Fibroblast of lung (primary cell): ENCODE measurements at places on chromosomes 16 and 17.

DNA sequence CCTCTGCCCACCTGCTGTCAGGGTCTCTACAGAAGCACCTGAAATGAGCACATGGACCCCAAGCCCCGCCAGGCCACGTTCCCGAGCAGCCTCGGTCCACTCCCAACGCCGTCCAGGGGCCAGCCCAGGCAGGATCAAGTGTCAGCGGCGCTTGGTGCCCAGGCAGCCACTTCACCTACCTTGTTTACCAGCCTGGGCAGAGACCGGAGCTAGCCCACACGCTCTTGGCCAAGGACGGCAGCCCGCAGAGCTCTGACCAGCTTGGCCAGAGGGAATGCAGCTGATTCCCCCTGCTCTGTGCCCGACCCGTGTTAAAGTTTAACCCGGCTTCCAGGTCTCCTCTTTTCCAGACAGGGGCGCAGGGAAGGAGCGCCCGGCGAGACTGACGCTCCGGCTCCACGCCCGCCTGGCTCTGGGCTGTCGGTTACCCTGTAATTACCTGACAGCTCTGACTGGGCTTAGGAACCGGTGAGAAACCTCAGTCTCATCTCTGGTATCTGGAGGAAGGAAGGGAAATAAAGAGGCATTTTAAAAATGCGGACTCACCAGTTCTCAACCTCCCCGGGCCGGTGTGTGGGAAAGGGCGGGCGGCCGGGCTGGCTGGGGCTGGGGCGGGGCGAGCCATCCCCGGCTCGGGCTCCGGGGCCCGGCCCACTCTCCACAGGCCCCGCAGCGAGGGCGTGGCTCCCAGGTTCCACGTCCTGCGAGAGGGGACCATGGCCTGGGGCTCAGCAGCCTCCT is 4.6 kb downstream of the KIFC3 start:
- DNase-seq = no peak
- H3K4me3 ChIP-seq = no peak overlapping the region
- peaks cover 19% of the 10 kb centered on the region for H3K36me3 ChIP-seq
- H3K27me3 ChIP-seq = no peaks in the 10 kb centered on the region

- H3K4me3 ChIP-seq = peak overlapping the region; percentile 96
- peaks cover 8% of the 10 kb centered on the region for H3K4me1 ChIP-seq
- H3K36me3 ChIP-seq = peaks cover 5% of the 10 kb centered on the region
- H3K27ac ChIP-seq = peak overlapping the region; percentile 87
- peak; percentile 49 for DNase-seq
Observed at GRCh38 chr17:44014133-44014436, 678 bp downstream of the TMEM101 start.

GRCh38 chr17:47719411-47720152 is 13.5 kb upstream of the TBX21 start:
- H3K36me3 ChIP-seq = no peaks in the 10 kb centered on the region
- H3K4me1 ChIP-seq = peaks cover 23% of the 10 kb centered on the region
- H3K27ac ChIP-seq = no peak overlapping the region
- H3K4me3 ChIP-seq = no peak overlapping the region

DNA sequence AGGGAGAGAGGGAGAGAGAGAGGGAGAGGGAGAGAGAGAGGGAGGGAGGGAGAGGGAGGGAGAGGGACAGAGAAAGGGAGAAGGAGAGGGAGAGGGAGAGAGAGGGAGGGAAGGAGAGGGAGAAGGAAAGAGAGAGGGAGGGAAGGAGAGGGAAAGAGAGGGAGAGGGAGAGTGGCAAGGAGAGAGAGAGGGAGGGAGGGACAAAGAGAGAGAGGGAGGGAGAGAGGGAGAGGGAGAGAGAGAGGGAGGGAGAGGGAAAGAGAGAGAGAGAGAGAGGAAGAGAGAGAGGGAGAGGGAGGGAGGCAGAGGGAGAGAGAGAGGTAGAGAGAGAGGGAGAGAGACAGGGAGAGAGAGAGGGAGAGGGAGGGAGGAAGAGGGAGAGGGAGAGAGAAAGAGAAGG is 73.5 kb downstream of the AXIN2 start:
- H3K27ac ChIP-seq = no peak overlapping the region
- H3K4me1 ChIP-seq = no peaks in the 10 kb centered on the region
- DNase-seq = no peak
- H3K27me3 ChIP-seq = no peaks in the 10 kb centered on the region
- no peaks in the 10 kb centered on the region for H3K36me3 ChIP-seq

DNA sequence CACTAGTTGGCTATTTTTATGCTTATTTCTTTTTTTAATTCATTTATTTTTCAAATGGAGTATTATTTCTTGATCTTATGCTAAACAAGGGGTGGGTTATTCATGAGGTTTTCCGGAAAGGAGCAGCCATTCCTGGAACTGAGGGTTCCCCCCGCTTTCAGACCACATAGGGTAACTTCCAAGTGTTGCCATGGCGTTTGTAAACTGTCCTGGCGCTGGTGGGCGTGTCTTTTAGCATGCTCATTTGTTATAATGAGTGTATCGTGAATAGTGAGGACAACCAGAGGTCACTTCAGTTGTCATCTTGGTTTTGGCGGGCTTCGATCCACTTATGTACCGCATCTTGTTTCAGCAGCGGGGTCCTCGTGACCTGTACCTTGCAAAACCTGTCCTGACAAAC is 29.6 kb upstream of the ASGR2 start:
- no peaks in the 10 kb centered on the region for H3K36me3 ChIP-seq
- H3K4me1 ChIP-seq = no peaks in the 10 kb centered on the region
- peaks cover 15% of the 10 kb centered on the region for H3K27me3 ChIP-seq
- DNase-seq = no peak

DNA sequence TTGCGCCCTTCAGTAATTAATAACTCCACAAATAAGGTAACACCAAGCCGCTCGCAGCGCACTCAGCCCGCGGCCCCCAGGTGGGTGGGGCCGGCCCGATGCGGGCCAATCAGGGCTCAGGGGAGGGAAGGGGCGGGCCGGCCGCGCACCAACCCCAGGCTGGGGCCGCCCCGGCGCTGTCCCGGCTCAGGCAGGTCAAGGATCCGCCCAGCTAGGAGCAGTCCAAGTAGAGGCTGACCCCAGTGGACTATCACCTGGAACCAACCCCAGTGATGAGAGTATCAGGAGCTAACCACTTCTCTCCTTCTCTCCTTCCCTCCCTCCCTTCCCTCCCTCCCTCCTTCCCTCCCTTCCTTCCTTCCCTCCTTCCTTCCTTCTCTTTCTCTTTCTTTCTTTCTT is 110.8 kb downstream of the C16orf78 start:
- H3K27ac ChIP-seq = no peak overlapping the region
- DNase-seq = no peak
- no peaks in the 10 kb centered on the region for H3K36me3 ChIP-seq
- no peaks in the 10 kb centered on the region for H3K27me3 ChIP-seq

DNA sequence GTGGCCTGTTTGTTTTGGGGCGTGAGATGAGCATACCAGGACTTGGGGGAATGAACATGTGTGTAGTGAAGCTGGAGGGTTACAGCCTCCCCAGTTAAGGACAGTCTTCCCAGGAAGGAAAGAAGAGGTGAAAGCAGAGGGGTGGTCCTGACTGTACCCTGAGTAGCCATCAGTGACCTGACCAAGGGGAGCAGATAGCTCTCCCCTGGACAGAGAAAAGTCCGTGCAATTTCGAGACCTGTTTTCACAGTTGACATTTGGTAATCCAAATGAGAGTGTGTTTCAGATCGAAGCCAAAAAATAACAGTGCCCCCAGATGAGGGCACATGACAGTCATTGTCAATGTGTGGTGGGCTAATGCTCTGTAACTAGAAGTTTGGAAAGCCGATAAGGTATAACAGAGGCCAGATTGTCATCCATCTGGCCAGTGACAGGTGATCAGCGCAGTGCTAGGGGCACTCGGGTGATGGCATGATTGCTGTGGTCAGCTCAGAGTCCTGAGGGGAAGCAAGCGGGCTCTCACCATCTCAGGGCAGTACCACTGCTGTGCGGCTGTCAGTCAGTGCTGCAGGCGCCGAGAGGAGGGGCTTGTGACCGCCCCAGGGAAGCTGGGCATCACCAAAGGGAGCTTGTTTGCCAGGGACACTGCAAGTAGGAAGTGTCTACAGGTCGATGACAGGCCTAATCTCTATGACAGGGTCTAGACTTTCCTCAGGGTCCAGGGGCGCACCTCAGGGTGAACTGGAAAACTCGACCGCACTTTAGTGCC is 1.1 kb upstream of the NME2 start:
- H3K4me3 ChIP-seq = peak overlapping the region; percentile 75
- DNase-seq = no peak
- peaks cover 9% of the 10 kb centered on the region for H3K4me1 ChIP-seq
- H3K27me3 ChIP-seq = no peaks in the 10 kb centered on the region

DNA sequence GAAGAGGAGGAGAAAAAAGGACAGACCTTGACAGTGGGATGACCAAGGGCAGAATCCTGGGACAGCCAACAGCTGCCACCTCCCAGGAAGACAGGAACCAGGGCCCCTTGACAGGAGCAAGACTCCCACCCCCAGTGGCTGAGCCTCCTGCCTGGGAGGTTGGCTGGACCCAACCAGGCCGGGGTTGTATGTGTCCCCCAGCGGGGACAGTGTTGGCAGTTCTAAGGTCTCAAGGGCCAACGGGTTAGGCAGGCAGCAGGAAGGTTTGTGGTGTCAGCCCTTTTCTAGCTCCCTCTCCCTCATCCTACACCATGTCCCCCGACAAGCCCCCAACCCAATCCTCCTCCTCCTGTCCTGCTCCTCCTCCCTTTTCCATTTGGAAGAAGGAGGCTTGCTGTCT is 126.2 kb downstream of the MRM1 start:
- no peak overlapping the region for H3K4me3 ChIP-seq
- H3K4me1 ChIP-seq = no peaks in the 10 kb centered on the region
- no peak for DNase-seq
- no peaks in the 10 kb centered on the region for H3K36me3 ChIP-seq

DNA sequence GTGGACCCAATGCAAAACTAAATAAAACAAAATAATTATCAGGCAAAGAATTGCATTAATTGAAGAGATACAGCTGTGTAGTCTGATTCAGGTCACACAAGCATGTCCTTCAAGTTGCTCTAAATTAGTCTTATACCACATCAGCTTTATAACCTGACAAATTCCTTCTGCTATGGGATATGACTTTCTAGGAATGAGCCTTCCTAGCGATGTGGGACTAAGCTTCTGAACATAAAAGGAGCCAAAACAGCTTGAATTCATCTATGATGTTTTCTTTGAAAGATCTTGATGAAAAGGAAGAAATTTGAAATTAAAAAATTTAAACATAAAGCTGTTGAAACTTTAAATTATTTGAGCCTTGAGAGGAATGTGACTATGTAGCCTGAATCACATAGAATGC is 1409.1 kb downstream of the CDH11 start:
- no peak for DNase-seq
- no peaks in the 10 kb centered on the region for H3K4me1 ChIP-seq
- no peak overlapping the region for H3K27ac ChIP-seq
- no peaks in the 10 kb centered on the region for H3K36me3 ChIP-seq

GRCh38 chr16:11615748-11616447 is 29.2 kb upstream of the LITAF start:
- peak; percentile 54 for DNase-seq
- no peak overlapping the region for H3K27ac ChIP-seq
- no peaks in the 10 kb centered on the region for H3K36me3 ChIP-seq
- H3K27me3 ChIP-seq = no peaks in the 10 kb centered on the region
- H3K4me1 ChIP-seq = no peaks in the 10 kb centered on the region

- peak overlapping the region; percentile 93 for H3K27ac ChIP-seq
- H3K4me3 ChIP-seq = no peak overlapping the region
- no peaks in the 10 kb centered on the region for H3K27me3 ChIP-seq
- DNase-seq = peak; percentile 98
Observed at GRCh38 chr17:62791767-62792446, 16.2 kb downstream of the MARCHF10 start.

GRCh38 chr16:81505011-81505661 is 60.5 kb downstream of the CMIP start:
- no peaks in the 10 kb centered on the region for H3K36me3 ChIP-seq
- H3K27me3 ChIP-seq = no peaks in the 10 kb centered on the region

GRCh38 chr17:82228278-82228841 is 482 bp upstream of the SLC16A3 start:
- peak overlapping the region; percentile 47 for H3K4me3 ChIP-seq
- peaks cover 14% of the 10 kb centered on the region for H3K4me1 ChIP-seq

- DNase-seq = peak; percentile 49
- no peaks in the 10 kb centered on the region for H3K27me3 ChIP-seq
- H3K36me3 ChIP-seq = no peaks in the 10 kb centered on the region
- H3K27ac ChIP-seq = no peak overlapping the region
- no peak overlapping the region for H3K4me3 ChIP-seq
Observed at GRCh38 chr16:49631187-49632041, 224.5 kb downstream of the ZNF423 start.

DNA sequence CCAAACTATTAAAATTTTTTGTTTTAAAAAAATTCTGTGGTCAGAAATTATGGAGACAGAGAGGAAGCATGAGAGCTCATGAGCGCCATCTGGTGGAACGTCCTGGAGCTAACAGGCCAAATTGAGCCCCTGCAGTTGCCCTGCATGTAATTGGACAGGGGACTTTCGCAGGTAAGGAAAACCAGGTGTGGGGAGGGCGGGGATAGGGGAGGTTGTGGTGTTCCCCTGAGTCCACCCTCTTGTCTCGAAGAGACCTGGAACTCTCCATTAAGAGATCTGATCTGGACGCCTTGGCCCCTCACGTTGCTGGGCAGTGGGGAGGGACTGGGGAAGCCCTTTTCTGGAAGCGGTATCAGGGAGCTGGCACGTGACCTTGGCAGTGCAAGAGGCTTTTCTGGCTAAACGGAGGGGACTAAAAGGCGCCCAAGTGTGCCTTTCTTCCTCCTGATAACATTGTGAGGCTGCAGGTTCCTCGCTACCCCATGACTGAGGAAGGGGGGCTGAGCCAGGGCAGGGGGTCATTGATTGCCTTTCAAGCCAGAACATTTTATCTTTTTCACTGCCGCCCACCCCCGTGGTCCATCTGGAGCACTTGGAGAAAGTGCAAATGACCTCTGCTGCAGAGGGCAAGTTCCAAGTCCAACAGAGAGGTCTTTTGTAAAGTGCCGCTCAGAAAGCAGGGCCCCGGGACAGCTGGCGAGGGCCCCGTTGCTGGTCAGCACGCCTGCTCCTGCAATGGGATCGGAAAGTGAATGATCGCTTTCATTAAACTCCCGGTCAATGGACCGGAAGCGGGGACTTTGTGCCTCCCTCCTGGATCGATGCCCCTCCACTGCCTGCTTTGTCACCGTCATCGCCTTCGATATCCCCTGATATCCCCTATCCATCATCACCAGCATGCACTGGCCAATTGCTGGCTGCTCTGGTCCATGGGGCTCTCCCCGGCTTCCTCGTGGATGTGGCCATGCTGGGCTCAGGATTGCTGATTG is 18.4 kb downstream of the PDILT start:
- peak; percentile 10 for DNase-seq
- no peaks in the 10 kb centered on the region for H3K27me3 ChIP-seq
- no peak overlapping the region for H3K27ac ChIP-seq
- H3K4me1 ChIP-seq = no peaks in the 10 kb centered on the region
- no peak overlapping the region for H3K4me3 ChIP-seq
- no peaks in the 10 kb centered on the region for H3K36me3 ChIP-seq
